ENCODE measurements at places on chromosomes 2 and 18. TPM values are rescaled to one million over a fixed set of nuclear protein-coding genes. Genes with fewer than 3 reads are reported as not detected.

GRCh38 chr2:186518291-186518690 lies 32.2 kb downstream of the ZC3H15 start:
- DNase-seq = no peak

DNA sequence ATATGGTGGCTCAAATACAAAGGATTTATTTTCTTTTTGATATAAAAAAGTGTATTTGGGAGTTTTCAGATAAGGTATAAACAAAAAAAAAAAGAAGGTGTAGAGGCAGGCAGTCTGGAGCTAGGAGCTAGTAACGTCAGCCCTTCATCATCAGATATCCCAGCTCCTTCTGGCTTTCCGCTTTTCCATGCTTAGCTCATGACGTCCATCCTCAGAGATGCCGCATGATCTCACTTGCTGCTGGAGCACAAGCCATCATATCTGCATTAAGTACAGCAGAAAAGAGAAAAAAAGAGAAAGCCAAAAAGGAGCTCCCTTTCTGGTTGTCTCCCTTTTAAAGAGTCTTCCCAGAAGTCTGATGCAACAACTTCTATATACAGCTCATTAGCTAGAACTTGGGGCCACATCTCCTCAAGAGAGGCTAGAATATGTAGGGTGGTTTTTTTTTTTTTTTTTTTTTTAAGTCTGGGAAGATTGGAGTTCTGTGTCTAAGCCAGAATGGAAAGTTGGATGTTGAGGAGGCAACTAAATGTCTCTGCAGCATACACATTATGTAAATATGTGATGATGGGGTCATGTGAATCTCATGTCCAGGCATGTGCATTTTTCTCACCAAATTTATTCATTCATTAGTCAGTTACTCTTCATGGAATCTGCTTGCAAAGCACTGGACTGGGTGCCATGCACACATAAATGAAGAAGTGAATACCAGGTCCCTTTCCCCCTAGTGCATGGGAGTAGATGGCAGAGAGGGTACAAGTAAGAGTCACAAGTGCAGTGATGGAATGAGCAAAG lies 52.3 kb downstream of the DDX1 start:
- no peak for DNase-seq

Gene LAMA1
- 14.7 TPM for total RNA-seq

Gene UGT1A8
- total RNA-seq = not detected

GRCh38 chr2:33486544-33486943 lies 10.1 kb downstream of the RASGRP3 start:
- no peak for DNase-seq

Gene KATNAL2
- 16.8 TPM for total RNA-seq

Gene RAMP1
- total RNA-seq = 8.2 TPM

DNA sequence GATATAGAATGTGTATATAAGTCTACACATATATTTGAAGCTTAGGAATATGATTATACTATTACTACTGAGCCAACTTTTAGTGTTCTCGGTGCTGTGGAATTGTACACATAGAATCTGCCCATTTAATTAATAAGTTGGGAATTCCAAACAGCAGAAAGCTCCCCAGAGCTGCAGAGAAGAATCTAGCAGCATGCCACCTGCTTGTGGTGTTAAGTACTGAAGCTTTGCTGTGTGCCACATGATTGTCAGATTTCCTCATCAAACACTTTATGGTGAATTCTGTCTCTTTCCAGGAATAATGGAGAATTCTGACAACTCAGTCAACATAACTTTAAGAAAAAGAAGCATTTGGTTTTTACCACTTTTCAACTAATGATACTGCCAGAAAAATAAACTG lies 117.8 kb downstream of the WDSUB1 start:
- DNase-seq = no peak

Gene TWSG1
- 42.7 TPM for total RNA-seq

GRCh38 chr2:160221391-160222276 lies 21.6 kb upstream of the ITGB6 start:
- DNase-seq = peak; percentile 81

Gene CYP1B1
- total RNA-seq = 39.0 TPM

DNA sequence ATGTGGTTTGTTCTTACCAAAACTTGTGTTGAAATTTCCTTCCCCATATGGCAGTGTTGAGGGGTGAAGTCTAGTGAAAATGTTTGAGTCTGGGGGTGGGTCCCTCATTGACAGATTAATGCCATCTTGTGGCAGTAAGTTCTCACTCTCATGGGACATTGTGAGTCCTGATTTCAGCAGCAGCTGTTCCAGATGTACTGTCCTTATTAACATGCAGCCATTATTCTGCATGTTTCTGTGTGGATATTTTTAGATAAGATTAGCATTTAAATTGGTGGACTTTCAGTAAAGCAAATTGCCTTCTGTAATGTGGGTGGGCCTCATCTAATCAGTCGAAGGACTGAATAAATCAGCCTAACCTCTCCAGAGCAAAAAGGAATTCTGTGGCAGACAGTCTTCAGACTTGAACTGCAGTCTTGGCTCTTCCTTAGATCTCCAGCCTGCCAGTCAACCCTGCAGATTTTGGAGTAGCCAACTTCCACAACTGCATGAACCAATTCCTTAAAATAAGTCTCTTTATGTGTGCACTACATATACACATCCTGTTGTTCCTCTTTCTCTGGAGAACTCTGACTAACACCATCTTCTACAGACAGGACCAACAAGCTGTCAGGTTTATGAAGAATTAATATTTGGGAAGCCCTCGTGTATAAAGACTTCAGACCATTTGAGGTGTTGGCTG lies 138.7 kb upstream of the ZNF516 start:
- DNase-seq = no peak

Gene COL3A1
- 98.1 TPM for total RNA-seq

- DNase-seq = no peak
Measured at GRCh38 chr2:203887677-203888076, 20.1 kb downstream of the CTLA4 start.

- no peak for DNase-seq
Measured at GRCh38 chr2:220811952-220812570, 760.0 kb downstream of the EPHA4 start.

- DNase-seq = no peak
Measured at GRCh38 chr2:216845426-216845825, 14.4 kb downstream of the TNP1 start.

DNA sequence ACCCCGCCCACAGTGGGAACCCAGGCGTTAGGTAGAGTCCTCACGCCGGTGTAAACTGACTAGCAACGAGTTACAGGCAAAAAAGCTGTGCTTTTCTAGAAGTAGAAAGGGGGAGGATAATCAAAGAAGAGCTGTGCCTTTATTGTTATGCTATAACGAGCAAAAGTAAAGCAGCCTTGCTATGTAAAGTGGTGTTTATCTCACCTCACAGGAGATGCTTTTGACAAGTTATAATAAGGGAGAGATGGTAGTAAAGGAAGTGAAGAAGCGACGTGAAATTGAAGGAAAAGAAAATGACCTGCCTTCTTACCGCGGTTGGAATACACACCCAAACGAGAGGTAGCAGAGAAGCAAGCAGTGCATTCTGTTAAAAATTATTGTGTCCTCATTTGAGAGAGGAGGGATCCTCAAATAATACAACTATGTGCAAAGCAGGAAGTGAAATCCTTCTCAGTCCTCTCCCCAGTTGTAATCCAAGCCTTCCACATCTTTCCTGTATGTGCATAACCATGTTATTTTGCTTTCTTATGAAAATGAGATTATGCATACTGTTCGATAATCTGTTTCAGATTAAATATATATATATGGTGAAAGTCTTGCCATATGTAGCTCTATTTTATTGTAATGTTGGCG lies 962 bp downstream of the TANK start:
- DNase-seq = no peak

Gene FBXO48
- 1.6 TPM for total RNA-seq

DNA sequence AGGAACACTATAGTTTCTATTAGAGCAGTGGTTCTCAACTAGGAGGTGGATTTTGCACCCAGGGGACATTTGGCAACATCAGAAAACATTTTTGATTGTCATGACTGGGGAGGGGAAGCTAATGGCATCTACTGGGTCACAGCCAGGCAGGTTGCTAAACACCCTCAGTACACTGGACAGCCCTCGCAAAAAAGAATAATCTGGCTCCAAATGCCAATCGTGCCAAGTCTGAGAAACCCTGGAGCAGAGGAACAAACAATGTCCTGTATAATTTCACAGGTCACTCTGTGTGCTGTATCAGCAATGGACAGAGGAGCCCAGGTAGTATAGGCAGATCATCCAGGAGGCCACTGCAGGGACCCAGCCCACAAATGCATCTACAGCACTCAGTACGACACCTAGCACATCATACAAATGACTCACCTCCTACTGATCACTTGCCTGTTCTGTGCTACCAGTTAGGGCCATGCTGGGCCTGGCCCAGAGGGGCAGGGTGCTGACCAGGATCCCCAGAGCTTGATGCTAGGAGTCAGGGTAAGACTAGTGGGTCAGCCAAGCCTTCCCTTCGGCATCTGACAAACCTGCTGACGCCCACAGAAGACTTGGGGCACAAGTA lies 37.6 kb downstream of the SFXN5 start:
- no peak for DNase-seq

- no peak for DNase-seq
Measured at GRCh38 chr18:49708662-49709346, 104.5 kb downstream of the ACAA2 start.

Gene POTEJ
- not detected for total RNA-seq

GRCh38 chr2:192584976-192585375 lies 390.2 kb upstream of the TMEFF2 start:
- DNase-seq = no peak

Gene IL1RL2
- 5.9 TPM for total RNA-seq

Gene CDH2
- total RNA-seq = 0.16 TPM

Gene COLEC11
- total RNA-seq = 0.33 TPM

- no peak for DNase-seq
Measured at GRCh38 chr2:4214444-4215205, 511.2 kb downstream of the DCDC2C start.

Gene PSMA8
- total RNA-seq = not detected

DNA sequence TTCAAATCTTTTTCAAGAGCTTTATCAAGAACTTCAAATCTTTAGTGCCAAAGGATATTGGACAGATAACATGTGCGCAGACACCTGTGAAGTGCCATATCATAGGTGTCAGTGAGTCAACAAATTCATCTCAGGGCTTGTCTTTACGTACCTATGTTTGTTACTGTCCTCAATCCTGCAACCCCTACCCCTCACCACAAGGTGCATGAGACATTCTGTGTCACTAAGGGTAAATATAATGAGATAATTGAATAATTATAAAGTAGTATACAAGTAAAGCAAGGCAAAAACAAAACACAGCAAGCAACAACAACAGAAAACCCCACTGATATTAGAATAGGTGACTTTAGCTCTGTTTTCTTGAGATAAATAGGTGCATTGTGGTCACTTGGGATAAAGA lies 1495.8 kb upstream of the TMEFF2 start:
- no peak for DNase-seq

- DNase-seq = no peak
Measured at GRCh38 chr2:45412754-45413379, 198.2 kb downstream of the SRBD1 start.

- no peak for DNase-seq
Measured at GRCh38 chr18:38851526-38851925, 1285.9 kb upstream of the CELF4 start.

Gene NDUFAF7
- 29.0 TPM for total RNA-seq

DNA sequence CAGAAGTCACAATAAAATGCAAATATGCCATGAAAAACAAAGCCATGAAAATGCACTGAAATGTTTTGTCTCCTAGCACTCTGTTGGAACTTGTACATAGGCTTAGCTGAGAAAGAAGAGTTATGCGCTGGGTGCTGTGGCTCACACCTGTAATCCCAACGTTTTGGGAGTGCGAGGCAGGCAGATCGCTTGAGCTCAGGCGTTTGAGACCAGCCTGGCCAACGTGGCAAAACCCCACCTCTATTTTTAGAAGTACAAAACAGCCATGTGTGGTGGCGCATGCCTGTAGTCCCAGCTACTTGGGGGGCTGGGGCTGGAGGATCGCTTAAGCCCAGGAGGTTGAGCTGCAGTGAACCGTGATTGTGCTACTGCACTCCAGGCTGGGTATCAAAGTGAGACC lies 39.9 kb downstream of the IRS1 start:
- DNase-seq = no peak

Gene GALNT5
- 0.16 TPM for total RNA-seq

GRCh38 chr2:69081001-69081580 lies 68.1 kb downstream of the ANTXR1 start:
- DNase-seq = no peak

Gene STPG4
- 0.32 TPM for total RNA-seq

GRCh38 chr2:95383635-95384027 lies 18.9 kb upstream of the FAHD2A start:
- DNase-seq = peak; percentile 24

DNA sequence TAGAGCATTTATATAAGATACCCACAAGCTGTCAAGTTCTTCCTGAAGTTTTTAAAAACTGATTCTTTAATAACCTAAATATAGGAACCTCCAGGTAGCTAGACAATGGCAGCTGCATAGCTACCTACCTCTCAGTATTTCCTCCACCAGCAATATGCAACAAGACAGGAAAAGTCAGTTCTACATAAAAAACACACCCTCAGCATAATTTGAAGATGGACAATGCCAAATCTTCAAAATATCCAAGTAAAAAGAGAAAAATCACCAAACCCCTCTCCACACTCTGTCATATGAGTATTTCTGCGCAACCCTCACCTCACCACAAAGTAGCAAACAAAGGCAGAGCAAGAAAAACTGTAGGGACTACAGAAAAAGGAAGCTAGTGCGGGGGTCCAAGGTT lies 51.4 kb downstream of the GTF3C3 start:
- no peak for DNase-seq

Gene MC4R
- not detected for total RNA-seq

- DNase-seq = no peak
Measured at GRCh38 chr2:178513876-178514275, 33.6 kb downstream of the PLEKHA3 start.

DNA sequence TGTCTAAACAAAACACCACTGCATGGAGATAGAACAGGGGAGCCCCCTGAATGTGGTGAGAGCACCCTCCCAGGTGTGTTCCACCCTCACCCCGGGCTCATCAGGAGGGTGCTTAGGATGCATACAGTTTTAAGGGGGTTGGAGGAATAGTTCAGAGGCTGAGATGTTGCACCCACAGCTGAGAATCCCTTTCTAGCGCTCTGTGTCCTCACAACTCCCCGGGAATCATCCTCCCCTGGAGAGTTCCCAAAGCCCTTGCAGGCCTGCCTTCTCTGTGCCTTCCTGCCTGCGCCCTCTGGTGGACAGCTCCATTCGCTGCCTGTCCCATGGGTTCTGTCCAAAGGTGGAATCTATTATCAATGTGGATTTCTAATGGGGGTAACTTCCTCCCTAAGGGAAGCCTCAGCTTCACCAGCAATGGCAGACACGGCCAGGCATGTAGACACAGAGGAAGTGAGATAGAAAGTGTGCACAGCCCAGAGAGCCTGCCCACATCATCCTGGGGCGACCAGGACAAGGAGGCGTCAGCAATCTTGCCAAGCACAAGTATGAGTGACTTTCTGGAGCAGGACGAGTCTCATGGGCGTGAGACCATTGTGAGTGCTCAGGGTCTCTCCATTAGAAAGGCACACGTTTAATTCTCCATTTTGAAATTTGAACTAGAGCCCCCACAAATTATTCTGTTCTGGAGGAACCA lies 1.2 kb upstream of the UGT1A5 start:
- DNase-seq = peak; percentile 24

GRCh38 chr2:188726626-188727247 lies 247.4 kb upstream of the COL3A1 start:
- DNase-seq = no peak

- DNase-seq = no peak
Measured at GRCh38 chr2:172674968-172675303, 60.7 kb upstream of the RAPGEF4 start.

Gene SERPINB12
- total RNA-seq = not detected

GRCh38 chr2:149002891-149003740 lies 35.4 kb upstream of the LYPD6B start:
- no peak for DNase-seq

GRCh38 chr2:196697825-196698224 lies 58.3 kb downstream of the CCDC150 start:
- no peak for DNase-seq

- DNase-seq = no peak
Measured at GRCh38 chr2:224427471-224427870, 25.6 kb upstream of the FAM124B start.
